ENCODE measurements at places on chromosomes 1 and 21.

GRCh38 chr1:234148350-234148749 lies 224.9 kb upstream of the COA6 start:
- no peak for DNase-seq

DNA sequence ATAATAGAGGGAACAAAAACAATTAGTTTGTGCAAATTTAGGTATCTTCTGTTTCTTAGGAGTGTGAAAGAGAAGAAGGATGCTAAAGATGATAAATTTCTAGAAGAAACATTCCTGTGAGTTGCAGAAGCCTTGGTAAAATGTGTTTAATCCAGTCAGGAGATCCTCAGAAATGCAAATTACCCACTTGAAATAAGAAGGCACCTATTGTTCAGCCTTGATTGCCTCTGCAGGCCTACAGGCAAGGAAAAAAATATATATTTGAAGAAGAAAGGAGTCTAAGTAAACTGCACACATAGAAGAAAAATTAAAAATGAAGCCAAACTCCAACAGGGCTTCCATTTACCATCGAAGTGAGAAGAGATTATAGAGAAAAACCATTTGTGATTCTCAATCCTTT lies 51.0 kb upstream of the LHX8 start:
- DNase-seq: no peak

DNA sequence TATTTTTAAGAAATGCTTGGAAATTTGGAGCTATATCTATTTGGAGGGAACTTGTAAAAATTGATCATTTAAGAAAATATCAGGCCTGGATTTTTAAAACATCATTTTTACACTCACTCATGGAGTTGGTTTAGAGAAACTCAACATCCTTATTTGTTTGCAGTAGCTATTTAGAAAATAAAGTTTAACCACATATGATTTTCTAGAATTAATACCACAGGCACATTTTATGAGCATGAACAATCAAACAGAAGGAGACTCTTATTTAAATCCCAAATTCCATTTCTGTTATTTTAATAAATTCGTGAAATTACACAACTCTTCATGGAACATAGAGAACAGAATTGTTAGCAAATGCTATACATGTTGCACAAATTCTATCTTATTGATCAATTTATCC lies 3.2 kb downstream of the CDKN2C start:
- DNase-seq: no peak

GRCh38 chr1:206829875-206830274 lies 35.5 kb upstream of the IL20 start:
- no peak for DNase-seq

- DNase-seq: no peak
Observed at GRCh38 chr1:21821385-21822019, 9.4 kb downstream of the LDLRAD2 start.

DNA sequence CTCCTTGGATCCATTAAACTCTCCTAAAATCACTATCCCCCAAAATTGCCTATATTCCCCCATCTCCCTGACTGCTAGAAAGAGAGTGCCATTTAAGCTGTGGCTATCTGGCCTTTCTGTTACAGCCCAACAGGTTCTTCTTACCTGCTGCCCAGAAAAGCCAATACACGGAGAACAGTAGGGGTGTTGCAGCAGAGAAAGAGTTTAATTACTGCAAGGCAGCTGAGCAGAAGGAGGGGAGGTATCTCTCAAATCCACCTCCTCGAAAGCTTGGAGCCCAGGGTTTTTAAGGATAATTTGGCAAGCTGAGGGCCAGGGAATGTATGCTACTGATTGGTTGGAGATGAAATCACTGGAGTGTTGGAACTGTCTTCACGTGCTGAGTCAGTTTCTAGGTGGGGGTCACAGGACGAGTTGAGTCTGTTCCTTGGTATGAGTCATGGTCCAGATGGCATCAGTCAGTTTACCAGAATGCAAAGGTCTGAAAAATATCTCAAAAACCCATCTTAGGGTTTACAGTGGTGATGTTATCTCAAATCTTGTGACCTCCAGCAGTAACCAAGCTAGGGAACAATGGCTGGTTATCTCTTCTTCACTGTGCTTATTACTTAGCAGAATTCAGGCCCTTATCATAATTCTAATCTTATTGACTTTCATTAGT lies 89.8 kb downstream of the SMYD3 start:
- DNase-seq: no peak

DNA sequence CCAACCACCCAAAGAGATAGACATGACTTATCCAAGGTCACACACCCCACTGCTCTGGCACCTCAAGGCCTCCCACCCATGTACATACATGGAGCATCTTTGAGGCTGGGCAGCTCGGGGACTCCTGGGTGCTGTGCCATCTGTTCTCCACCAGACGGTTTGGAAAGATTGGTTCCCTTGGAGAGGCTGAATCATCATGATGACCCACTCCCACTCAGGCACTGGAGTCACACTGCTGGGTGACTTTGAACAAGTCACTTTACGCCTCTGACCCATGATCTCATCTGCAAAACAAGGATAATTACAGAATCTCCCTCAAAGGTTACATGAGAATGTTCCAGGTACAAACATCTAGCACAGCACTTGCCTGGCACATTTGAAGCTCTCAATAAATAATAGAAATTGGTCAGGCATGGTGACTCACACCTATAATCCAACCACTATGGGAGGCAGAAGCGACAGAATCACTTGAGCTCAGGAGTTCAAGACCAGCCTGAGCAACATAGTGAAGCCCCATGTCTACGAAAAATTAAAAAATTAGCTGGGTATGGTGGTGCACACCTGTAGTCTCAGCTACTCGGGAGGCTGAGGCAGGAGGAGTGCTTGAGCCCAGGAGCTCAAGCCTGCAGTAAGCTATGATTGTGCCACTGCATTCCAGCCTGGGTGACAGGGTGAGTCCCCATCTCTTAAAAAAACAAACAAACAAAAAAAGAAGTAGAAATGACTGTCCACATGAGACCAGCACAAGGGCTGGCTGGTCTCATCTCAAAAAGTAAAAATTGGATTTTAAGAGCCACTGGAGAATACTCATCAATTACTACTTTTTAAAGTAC lies 74.9 kb downstream of the RRAGC start:
- DNase-seq: no peak

GRCh38 chr1:35902671-35903070 lies 19.7 kb downstream of the AGO1 start:
- no peak for DNase-seq

GRCh38 chr1:26280333-26281042 lies 602 bp downstream of the SH3BGRL3 start:
- DNase-seq: peak; percentile 66

DNA sequence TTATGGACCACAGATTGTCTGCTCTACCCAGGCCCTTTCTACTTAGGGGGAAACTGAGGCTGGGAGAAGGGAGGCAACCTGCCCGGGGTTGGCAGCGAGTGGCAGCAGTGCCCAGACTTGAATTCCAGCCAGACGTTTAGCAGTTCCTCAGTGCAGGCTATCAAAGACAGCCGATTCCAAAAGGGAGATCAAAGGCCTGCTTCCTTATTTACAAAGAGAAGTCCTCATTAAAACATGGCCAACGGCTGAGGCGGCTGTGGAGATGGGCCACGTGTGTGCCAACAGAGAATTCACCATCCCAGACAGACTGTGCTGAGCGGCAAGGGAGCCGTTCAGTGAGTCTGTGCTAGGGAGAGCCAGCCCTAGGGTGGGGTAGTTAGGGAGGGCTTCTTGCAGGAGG lies 27.7 kb downstream of the C1QB start:
- DNase-seq: peak; percentile 79

DNA sequence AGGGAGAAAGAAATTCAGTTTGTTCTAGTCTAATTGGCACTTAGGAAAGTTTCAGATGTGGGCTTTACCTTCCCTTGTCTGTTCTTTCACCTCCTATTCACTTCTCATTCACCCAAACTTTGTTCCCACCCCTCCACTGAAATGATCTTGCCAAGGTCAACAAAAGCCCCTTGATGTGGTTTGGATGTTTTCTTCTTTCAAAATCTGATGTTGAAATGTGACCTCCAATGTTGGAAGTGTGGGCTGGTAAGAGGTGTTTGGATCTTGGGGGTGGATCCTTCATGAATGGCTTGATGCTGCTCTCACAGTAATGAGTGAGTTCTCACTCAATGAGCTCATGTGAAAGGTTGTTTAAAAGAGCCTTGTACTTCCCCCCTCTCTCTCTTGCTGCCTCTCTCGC lies 379.3 kb downstream of the HHIPL2 start:
- DNase-seq: no peak

- no peak for DNase-seq
Observed at GRCh38 chr1:206029484-206029883, 5.8 kb upstream of the CTSE start.

- no peak for DNase-seq
Observed at GRCh38 chr1:186498695-186499389, 37.9 kb upstream of the PDC start.

DNA sequence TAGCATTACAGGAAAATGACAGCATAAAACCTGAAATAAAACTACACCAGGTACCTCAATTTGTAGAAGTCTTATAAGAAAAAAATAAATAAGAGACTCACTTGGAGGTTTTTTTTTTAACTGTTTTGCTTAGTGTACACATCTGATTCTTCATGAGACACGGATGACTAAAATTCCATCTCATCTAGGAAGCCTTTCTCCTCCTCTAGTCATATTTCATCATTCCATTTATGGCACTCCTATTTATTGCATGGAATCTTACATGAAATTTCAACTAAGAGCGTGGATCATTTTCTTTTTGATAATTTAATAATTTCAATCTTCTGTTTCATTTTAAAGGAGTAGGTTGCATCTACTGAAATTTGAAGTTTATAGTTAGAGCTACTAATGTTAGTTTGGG lies 1.6 kb upstream of the PTGS2 start:
- DNase-seq: no peak

GRCh38 chr1:222299524-222299923 lies 248.4 kb downstream of the HHIPL2 start:
- no peak for DNase-seq

GRCh38 chr1:29084196-29084521 lies 39.5 kb downstream of the TMEM200B start:
- no peak for DNase-seq

- DNase-seq: no peak
Observed at GRCh38 chr1:230599926-230600656, 42.2 kb upstream of the COG2 start.

DNA sequence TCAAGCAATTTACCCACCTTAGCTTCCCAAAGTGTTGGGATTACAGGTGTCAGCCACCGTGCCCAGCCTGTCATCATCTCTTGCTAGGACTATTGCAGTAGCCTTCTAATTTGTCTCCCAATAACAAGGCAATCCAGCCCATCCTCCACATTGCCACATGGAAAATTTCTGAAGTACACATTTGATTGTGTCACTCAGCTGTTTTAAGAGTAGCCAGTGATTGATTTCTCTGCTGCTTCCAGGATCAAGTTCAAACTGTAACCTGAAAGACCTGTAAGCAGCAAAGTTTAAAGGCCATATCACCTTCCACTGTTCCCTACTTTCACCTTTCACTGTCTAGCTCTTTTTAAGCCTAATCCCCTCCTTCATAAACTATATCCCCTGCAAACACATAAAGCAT lies 7.8 kb upstream of the ELK4 start:
- DNase-seq: no peak

- DNase-seq: no peak
Observed at GRCh38 chr1:41952208-41952607, 33.5 kb upstream of the HIVEP3 start.

GRCh38 chr1:224632921-224633321 lies 16.8 kb downstream of the CNIH3 start:
- DNase-seq: no peak

- no peak for DNase-seq
Observed at GRCh38 chr1:235885655-235886262, 19.1 kb upstream of the LYST start.

DNA sequence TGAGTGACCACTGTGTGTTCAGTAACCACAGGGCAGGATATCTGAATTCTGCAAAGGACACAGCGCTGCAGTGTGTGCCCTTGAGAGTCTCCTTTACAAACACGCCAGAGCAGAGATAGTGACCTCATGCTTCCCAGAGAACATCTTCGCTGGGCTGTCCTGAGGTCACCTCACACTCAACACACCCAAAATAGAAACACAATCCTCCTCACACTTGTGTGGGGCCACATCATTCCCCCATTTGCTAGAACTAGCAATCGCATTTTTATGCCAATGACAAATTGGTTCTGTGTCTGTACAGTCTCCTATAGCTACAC lies 140.1 kb upstream of the NRIP1 start:
- DNase-seq: no peak

GRCh38 chr1:63603810-63604209 lies 10.6 kb downstream of the PGM1 start:
- no peak for DNase-seq

DNA sequence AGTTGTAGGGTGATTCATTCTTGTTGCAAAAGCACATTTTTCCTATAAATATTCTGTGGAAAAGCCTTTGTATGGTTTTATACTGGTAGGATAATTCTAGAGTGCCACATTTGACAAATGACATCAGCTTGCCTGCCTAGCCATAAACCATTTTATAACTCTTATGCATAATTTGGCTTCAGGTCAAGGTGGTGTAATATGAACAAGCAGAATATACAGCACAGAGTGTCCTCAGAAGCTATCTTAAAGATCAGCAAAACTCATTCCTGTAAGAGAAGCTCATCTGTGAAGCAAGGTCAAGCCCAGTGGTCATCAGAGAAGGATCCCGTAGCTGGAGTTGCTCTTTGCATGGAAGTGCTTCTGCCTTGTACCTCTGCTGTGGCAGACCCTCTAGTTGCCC lies 24.0 kb upstream of the C1orf21 start:
- DNase-seq: no peak

GRCh38 chr1:115440733-115441132 lies 102.7 kb upstream of the NGF start:
- no peak for DNase-seq

GRCh38 chr1:31155216-31155806 lies 84.4 kb downstream of the NKAIN1 start:
- peak; percentile 63 for DNase-seq

GRCh38 chr1:26408604-26409003 lies 2.0 kb upstream of the LIN28A start:
- peak; percentile 30 for DNase-seq

DNA sequence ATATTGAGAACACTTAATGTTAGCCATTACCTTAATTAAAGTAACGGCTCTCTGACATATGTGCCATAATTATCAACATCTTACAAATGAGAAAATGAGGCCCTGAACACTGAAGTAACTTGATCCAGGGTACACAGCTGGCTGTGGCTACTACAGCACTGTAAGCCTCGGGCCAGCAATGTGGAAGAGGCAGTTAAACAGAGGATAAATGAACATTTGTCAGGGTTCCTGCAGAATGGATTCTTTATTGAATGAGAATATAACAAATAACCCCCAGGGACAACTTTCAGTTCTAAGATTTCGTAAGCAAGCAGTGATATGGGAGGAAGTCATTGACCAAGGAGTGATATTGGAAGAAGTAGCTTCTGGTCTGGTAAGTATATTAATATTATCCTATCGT lies 70.5 kb upstream of the SCYL3 start:
- no peak for DNase-seq

GRCh38 chr1:53398576-53399365 lies 60.4 kb upstream of the DMRTB1 start:
- DNase-seq: no peak

All from left colon (tissue), 2 donors.